NCI-H1930 (cell line): ENCODE measurements at places on chromosomes 2 and 18.
A peak's percentile ranks its signal among the peaks of the same experiment; 100 is the strongest.

- no peak for DNase-seq
Observed at GRCh38 chr18:2178036-2178435, 393.3 kb downstream of the METTL4 start.

- DNase-seq = no peak
Observed at GRCh38 chr2:241967467-241968144, 98.1 kb downstream of the RTP5 start.

- DNase-seq = no peak
Observed at GRCh38 chr2:96950381-96951124, 35.8 kb downstream of the FAM178B start.

DNA sequence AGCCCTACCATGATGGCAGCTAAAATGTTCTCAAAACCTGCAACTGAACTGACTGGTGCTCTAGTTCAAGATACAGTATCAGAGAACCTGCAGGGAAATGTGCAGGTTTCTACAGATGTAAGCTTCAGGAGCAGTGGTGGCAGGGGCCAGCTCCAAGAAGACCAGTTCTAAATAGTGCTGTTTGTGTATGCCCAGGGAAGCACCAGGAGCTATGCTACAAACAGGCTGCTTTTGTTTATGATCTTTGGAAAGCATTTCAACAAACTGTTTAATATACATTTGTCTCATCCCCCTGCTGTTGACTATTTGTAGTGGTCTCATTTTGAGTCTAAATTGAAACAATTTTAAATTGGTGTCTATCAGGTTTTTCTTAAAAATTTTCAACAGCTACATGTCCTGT, 20.7 kb downstream of the FZD5 start:
- no peak for DNase-seq

- no peak for DNase-seq
Observed at GRCh38 chr2:63834401-63834800, 7.3 kb upstream of the UGP2 start.

DNA sequence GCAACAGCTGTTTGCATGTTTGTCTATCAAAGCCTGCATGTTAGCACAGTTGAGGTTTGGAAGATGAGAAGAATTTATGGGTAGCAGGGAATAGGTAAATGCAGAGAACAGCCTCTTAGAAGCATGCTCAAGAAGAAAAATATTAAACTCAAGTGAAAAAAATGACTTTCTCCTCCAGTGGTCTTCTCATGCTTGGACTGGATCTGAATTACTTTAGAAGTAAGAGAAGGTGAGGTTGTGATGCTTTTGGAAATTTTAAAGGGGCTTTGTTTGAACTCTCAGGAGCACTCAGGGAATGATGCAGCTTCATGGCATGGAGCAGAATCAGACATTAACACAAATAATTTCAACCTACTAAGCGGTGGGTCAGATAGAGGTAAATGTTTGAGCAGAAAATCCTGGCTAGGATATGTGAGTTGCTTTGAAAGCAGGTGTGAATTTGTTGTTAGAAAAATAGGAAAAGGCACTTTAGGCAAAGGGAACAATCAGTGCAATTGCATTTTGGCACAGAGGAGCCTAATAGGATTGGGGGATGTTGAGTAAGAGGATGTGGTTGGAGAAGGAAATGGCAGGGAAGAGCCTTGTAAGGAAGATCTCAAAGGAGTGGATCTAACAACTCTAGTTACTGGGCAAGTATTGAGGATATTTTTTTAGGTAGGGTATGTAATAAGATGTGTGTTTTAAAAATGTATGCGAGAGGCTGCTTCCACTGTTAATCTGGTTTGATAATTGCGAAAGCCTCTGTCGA, 76.3 kb downstream of the DDX1 start:
- DNase-seq = no peak

DNA sequence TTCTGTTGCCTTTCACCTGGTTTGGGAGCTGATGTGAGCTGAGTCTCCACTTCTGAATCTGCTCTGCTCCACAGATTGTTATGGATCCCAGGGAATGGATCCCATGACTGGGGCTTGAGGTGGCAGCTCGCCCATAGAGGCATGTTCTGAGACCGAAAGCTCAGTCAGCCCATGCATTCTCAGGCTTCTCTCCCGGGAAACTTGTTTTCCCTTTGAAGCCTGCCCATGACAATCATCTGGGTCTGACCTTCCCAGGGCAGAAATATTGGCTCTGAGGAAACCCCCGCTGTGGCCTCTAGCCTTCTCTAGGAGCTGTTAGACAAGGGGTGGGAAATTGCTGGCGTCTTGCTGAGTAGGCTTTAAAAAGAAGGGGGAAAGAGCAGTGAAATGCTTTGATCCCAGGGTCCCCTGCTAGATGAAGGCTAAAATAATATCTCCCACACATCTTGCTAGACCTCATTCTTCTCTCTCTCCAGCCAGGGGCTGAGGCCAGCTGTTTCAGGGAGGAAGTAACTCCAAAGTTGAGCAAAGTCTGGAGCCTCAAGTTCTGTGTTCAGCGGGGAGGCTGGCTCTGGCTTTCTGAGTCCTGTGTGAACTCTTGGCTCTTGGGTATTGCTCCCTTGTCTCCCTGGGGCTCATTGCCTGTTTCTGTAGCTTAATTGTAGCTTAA, 2.0 kb downstream of the VAMP8 start:
- no peak for DNase-seq

DNA sequence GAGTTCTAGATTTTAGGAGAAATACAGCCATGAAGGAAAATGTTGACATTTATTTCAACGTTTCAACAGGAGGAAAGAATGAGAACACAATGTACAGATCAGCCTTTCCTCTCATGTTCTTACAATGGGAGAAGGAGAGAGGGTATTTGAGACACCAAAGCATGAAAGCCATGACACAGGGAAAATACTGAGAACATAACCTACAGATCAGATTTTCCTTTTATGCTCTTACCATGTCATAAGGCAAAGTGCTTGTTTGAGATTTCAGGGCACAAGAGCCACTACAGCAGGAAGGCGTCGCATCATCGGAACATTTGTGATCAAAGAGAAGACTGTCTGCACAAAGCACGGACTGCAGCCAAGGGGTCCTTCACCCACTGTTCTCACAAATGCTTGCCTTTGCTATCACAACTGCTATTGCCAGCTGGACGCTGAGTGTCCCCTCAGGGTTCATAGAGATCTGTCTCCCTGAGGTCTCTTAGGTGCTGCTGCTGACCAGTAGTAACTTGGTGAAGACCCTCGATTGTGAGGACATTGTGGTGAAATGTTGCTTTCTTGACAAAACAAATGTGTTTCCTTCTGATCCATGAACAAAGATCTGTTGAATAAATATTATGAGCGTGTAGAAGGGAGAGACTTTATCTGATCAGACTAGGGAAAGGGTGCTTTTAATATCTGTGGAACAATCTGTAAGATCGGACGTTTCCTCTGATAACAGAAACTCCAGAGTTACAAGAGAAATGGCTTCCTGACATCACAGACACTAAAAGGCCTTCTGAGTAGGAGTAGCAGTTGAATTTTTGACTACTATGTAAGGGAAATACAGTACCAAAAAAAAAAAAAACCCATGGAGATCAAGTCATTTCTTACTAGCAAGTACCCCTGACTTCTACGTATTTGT, 6.4 kb upstream of the IL1RL1 start:
- DNase-seq = no peak

- no peak for DNase-seq
Observed at GRCh38 chr18:1906421-1906820, 664.9 kb downstream of the METTL4 start.

GRCh38 chr2:5459041-5459440, 233.1 kb upstream of the SOX11 start:
- DNase-seq = no peak

- no peak for DNase-seq
Observed at GRCh38 chr2:191580581-191580980, 97.4 kb upstream of the NABP1 start.

DNA sequence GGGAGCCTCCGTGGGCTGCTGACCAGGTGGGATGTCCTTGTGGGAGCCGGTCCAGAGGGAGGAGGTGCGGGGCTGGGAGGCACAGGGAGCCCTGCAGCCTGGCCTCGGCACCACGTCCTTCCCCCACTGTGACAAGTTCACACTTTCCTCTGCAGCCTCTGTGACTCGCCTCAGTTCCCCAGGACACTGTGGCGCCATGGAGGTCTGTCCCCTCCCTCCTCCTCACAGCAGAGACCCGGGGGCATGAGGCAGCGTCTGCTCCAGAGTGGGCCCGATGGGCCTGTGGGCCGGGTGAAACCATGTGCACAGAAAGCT, 27.3 kb upstream of the KCNG2 start:
- no peak for DNase-seq

DNA sequence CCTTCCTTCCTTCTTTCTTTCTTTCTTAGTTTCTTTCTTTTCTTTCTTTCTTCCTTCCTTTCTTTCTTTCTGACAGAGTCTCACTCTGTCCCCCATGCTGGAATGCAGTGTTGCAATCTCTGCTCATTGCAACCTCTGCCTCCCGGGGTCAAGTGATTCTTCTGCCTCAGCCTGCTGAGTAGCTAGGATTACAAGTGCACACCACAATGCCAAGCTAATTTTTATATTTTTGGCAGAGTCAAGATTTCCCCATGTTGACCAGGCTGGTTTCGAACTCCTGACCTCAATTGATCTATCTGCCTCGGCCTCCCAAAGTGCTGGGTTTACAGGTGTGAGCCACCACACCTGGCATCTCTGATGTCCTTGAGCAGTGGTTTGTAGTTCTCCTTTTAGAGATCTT, 48.5 kb downstream of the IL1R2 start:
- DNase-seq = no peak

DNA sequence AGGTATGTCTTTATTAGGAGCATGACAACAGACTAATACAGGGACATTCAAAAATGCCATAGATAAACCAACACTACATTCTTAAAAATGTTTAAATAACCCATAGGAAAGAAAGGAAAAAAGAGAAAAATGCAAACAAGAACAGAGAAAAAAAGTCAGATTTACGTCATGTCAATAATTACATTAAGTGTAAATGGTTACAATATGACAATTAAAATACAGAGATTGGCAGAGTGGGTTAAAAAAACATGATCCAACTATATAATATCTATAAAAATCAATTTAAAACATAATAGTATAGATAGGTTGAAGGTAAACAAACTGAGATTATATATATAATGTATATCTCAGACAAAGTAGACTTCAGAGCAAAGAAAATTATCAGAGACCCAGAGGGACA, 255.8 kb downstream of the ANAPC1 start:
- no peak for DNase-seq

- no peak for DNase-seq
Observed at GRCh38 chr2:178119179-178119922, 7.1 kb downstream of the RBM45 start.

GRCh38 chr2:239147376-239147775, 253.4 kb downstream of the HDAC4 start:
- no peak for DNase-seq

GRCh38 chr2:106165561-106165960, 28.5 kb downstream of the UXS1 start:
- DNase-seq = no peak

- DNase-seq = no peak
Observed at GRCh38 chr2:177187631-177188312, 24.8 kb upstream of the HNRNPA3 start.

DNA sequence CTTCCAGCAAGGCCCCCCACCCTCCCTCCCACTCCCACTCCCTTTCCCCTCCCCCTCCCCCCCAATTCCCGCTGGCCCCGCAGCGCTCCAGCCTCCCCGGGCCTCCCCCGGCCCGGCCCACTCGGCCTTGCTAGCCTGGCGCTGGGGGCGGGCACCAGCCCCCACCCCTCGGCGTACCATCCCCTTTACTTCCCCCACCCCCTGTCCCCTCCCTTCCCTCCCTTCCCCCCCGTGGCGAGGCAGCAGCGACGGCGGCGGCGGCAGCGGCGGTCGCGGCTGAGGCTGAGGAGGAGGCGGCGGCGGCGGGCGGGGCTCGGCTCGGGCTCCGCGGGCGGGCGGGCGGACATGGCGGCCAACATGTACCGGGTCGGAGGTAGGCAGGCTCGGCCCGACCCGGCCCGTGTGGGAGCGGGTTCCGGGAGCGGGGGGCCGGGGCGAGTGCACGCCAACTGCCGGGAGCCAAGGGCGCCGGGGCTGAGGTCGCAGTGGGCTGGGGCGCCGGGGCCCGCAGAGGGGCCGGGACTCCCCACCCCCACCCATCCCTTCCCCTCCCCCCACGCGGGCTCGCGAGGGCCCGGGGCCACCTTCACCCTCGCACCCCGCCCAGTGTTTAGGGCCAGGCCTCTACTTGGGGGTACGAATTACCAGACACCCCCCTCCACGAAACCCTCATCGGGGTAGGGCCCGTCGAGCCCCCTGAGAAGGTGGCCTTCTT, at the start of gene MTA3:
TSS of gene MTA3 (plus strand) at position 232 of the 715 bp plus-strand sequence. CDS start at position 346, 114 bp downstream.
- peak; percentile 46 for DNase-seq

- DNase-seq = no peak
Observed at GRCh38 chr18:47975701-47976100, 45.2 kb upstream of the SMAD2 start.

DNA sequence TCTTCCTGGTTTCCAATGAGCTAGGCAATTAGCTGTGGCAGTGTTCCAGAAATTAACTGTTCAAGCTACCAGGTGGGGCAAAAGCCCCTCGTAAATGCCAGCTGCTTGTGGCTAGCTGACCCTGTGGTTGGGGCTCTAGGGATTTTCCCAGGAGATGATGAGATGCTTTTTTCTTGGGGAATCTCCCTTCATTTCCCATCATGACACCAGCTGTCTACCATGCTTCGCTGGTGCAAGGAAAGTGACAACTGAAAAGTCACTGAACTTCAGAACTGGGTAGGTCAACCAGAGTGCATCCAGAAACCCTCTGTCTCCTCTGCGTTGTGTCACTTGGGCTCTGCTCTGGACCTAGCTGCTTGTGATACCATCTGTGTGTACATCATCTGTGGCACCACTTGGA, 386.5 kb upstream of the DCC start:
- no peak for DNase-seq

DNA sequence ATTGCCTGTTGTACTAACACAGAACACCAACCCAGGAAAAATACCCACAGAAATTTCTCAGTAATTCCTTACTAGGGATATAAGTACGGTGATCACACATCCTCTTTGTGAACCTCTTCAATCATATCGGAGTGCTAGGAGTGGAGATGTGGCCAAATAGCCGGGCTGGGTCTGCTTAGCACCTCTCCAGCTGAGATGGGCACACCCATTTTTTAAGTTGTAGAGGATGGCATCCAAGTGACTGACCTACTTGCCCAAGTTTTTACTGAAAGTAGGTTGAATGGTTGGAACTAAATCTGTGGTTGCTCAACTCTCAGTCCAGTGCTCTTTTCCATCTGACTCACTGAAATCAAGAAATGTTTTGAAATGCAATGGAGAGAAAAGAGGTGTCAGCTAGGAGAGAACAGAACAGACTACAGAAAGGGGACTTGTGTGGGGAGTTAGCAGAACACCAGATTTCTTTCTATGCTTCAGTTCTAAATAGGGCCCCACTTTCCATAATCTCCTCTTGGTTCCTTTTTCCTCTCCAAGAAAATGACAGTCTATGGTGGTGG, 68.7 kb upstream of the FSHR start:
- no peak for DNase-seq

GRCh38 chr2:144830543-144830942, 310.6 kb upstream of the ZEB2 start:
- DNase-seq = no peak
